SIG-M5 (cell line): ENCODE measurements at places on chromosomes 11 and 22.

DNA sequence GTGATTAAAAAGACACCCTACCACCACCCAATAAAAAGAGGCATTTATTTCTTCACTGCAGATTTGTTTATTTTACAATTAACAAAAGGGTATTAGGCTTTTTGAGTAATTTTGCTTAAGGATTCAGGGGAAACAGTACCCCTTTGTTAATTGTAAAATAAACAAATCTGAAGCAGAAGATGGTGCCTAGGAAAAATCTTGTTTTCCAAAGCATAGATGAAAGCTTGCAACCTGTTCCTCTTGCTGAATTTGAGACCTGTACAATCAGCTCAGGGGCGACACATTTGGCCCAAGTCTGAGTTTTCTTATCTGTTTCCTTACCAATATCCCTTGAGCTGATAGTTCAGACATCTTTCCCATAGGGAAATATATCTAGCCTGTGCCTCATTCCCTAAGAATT is 171.9 kb downstream of the GRIA4 start:
- DNase-seq, result no peak

DNA sequence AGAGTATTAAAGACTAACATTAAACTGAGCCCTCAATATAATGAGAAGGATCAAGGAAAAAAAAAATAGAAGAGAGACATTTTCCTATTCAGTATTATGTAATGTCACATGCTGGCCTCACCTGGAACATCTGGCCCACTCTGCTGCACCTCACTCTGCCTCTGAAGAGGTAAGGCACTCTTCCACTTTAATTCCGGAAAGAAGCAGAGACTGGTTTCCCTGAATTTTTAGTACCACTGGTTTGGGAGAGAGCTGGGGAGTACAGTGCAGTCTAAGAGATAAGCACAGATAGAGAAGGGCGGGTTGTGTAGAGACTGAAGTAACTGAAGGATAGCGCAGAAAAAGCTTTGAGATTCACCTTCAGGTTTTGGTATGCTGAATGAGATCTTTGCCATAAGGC is 178.7 kb downstream of the SOX6 start:
- no peak for DNase-seq

DNA sequence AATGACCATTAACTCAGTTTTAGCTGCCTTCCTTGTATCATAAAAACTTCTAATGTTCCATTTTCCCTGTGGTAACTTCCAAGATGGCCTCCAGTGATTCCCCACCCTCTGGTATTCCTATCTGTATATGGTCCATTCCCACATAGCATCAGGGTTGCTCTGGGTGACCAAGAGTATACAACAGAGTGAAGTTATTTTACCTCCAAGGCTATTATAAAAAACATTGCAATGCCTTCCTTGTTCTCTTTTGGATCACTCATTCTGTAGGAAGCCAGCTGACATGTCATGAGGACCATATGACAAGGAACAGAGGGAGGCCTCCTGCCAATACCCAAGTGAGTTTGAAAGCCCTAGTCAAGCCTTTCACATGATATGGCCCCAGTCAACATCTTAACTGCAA is 30.1 kb downstream of the ZNF280B start:
- no peak for DNase-seq

DNA sequence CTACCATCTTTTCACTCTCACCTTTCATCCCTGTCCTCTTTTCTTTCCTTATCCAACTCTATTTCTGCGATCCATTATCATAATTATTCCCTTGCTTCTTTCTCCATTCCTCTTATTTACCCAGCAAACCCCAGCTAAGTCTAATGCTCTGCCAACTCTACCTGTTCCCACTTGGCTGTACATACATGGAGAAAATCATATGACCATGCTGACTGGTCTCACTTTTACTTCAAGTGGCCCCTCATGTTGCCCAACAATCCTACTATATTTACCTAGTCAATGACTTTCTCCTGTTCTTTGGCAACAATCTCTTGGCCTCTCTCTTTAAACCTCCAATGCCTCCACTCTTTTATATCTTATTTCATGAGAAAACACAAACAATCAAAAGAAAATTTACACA is 94.1 kb downstream of the USP35 start:
- no peak for DNase-seq

DNA sequence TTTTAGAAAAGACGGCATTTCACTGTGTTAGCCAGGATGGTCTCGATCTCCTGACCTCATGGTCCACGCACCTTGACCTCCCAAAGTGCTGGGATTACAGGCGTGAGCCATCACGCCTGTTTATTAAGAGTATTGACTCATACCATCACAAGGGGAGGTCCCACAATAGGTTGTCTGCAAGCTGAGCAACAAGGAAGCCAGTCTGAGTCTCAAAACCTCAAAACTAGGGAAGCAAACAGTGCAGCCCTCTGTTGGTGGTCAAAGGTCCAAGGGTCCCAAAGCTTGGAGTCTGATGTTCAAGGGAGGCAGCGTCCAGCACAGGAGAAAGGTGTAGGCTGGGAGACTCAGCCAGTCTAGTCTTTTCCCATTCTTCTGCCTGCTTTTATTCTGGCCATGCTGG is 32.8 kb upstream of the LDLRAD3 start:
- DNase-seq, result no peak

DNA sequence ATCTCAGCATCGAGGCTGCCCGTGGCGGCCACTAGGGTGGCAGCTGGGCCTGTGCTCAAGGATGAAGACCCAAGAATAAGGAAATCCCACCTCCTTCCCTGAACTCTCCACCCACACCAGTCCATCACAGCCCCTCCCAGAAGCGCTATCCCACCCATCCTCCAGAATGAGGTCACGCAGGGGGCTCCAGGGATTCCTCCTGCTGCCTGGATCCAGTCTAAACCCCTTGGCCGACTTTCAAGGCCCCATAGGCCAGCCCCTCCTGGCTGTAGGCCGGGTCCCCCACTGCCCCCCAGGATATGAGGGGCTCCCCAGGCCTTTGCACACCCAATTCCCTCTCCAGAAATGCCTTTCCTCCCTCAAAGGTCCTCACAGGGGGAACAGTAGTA is 19.0 kb upstream of the SCGB1A1 start:
- no peak for DNase-seq

- DNase-seq, result no peak
These were observed 5.6 kb upstream of the SYT8 start for GRCh38 chr11:1829039-1829820.

DNA sequence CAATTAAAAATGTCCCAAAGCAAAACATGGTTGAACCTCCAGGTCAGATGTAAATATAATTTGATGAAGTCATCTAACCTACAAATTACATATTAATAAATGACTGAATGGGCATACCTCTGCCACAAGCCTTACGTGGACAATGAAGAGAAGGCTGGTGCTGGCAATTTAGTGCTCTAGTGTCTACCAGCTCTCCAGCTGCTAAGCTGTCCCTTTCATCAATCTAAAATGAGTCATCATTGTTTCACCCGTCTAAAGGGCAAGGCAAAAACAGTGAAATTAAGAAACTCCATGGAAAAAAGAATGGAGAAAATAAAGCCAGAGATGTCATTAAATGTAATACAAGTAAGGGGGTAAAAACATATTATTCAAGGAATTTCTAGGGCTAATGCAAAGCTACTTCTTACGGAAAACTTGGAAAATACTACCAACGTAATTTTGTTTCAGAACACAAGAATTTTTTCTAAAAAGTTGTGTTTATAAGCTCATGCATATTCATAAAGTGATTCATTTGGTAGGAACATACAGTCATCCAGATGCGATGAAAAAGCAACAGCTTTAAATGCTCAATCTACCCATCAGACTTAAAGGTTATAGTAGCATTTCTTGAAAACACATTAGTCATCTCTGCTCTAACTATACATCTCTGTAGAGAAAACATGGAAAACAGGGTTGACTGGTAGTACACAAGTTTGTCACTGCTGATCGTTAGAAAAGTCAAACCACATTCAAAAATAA is 71.5 kb downstream of the SIK3 start:
- no peak for DNase-seq

GRCh38 chr11:42992594-42992993 is 319.2 kb upstream of the API5 start:
- no peak for DNase-seq

GRCh38 chr11:49208006-49208721 is at the start of gene FOLH1:
Gene FOLH1, minus strand, starts transcription at chr11:49208602. Its CDS starts 193 bp downstream, at chr11:49208409.
- DNase-seq, result no peak

GRCh38 chr11:65553301-65554001 is 4.7 kb downstream of the LTBP3 start:
- DNase-seq, result no peak

- no peak for DNase-seq
These were observed 25.6 kb downstream of the MMP13 start for GRCh38 chr11:102929972-102930371.

GRCh38 chr22:25623851-25624250 is 59.4 kb downstream of the GRK3 start:
- DNase-seq, result no peak

DNA sequence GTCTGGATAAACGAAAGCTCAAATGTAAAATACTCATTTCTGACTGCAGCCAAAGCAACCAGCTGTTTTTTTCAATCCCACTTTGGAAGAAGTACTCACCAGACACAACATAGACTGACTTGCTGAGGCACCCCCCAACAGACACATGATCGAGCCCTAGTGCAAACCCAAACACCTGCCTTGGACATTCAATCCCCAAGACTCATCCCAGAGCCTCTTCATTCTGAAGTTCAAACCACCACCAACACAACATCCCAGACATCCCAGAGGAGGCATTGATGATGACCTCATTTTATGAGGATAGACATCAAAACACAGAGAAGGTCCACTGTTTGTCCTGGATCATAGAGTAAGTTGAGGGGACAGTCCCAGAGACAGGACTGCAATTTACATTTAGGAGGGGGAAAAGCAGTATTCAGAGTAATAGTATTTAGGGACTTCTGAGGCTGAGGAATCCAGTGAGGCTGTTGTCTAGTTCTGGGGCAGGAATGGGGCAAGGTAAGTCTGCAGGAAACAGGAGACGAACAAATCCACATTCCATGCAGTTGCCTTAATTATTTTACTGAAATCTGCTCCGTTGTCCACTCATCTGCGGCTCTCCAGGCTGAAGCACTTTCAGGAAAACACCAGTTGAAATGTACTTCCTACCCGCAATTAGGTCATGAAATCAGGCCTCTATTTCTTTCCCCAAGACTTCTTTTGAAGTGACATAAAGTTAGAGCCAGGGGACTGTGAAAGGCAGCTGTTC is 54.8 kb downstream of the CLPB start:
- no peak for DNase-seq

DNA sequence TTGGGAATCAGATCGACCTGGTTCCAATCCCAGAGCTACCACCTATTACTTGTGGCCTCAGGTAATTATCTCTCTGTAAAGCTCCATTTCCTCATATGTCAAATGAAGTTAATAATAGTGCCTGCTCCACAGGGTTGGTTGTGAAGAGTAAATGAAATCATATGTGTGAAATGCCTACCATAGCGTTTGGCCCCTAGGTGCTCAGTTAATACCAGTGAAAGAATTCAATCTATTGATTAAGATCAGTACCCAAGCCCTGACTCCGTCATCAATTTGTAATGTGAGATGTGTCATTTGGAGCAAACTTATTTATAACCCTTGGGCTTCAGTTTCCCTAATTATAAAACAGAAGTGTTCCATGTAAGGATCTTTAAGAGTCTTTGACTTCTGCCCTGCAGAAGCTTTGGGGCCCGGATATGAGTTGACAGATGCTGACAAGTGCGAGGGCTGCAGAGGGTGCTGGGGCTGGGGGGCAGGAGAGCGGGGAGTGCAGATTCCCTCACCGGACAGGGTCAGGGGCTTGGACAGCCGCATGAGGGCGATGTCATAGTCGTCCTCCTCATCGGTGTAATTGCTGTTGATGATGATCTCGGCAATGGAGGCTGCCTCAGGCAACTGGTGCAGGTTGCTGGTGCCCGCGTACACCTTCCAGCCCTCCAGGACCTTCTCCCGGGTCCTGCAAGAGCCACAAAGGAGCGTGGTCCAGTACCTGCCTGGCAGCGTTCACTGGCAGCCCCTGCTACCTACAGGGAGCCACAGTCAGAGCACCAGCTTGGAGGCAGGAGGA is 20.9 kb downstream of the TMPRSS13 start:
- DNase-seq, result no peak

GRCh38 chr11:75087319-75088305 is 9.1 kb downstream of the OR2AT4 start:
- DNase-seq, result no peak

DNA sequence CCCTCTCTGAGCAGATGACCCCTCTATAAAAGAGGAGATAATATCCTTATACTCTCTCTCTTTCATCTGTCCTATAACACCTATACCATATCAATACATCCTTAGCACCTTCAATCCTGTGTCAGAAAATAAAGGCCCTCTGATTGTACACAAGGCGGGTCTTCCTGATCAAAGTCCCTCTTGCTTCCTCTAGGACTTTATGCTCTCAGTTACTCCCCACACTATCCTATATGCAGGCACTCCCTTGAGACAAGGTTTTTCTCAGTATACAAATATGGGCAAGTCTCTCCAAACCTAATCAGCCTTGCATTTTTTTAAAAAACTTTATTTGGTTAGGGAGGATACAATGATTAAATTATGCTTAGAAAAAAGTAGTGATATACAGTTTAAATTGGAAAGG is 17.3 kb upstream of the HORMAD2 start:
- DNase-seq, result no peak

DNA sequence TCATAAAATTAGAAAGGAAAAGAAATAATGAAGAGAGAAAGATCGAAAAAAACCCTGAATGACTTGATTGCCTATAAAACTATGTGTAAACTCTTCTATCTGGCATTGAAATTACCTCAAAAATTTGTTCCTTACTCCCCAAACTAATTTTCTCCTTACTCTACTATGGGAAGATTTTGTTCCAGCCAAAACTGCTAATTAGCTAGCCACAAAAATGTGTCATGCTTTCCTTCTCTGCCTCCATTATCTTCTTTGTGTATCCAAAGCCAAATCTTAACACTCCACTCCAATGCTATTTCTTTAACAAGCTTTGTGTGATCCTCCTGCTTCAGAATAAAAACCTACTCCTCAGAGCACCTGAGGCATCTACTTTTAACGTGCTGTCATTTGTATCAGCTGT is 831.2 kb downstream of the METTL15 start:
- DNase-seq, result no peak

DNA sequence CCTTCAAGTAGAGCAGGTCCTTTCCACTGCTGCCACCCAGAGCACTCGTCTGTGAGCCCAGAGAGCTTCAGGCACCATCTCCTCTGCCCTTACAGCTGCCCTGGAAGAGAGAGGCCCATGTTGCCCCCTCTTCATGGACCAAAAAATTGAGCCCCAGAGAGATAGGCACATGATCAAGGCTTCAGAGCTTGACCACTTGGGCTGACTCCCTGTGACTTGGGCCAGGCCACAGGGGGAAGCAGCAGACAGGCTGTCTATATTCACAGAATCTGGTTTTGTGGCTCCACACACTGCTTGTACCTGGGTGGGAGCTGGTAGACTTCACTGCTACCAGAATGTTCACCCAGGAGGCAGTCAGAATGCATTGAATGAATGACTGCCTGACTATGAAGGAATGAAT is 58.2 kb downstream of the SMIM38 start:
- DNase-seq, result no peak

GRCh38 chr11:31421820-31422219 is 52.2 kb downstream of the DNAJC24 start:
- no peak for DNase-seq
